ENCODE measurements at places on chromosomes 3 and 15. TPM values are rescaled to one million over a fixed set of nuclear protein-coding genes. Genes with fewer than 3 reads are reported as not detected.

The CLDN18 gene
- total RNA-seq, result not detected

The ITPKA gene
- 2.0 TPM for total RNA-seq

The LEKR1 gene
- 1.0 TPM for total RNA-seq

The NPAP1 gene
- total RNA-seq, result not detected

The SLC2A2 gene
- not detected for total RNA-seq

The SLC22A14 gene
- not detected for total RNA-seq

Data from A549 treated with ZK216348 at 1 μM for 4 hours (cell line).